ENCODE measurements at places on chromosomes 7 and 10.

GRCh38 chr10:59362959-59363381 lies 621 bp upstream of the FAM13C start:
- no peak for DNase-seq

- no peak for DNase-seq
Observed at GRCh38 chr10:589961-590680, 99.3 kb downstream of the DIP2C start.

GRCh38 chr7:72674394-72674793 lies 153.6 kb downstream of the TYW1B start:
- no peak for DNase-seq

DNA sequence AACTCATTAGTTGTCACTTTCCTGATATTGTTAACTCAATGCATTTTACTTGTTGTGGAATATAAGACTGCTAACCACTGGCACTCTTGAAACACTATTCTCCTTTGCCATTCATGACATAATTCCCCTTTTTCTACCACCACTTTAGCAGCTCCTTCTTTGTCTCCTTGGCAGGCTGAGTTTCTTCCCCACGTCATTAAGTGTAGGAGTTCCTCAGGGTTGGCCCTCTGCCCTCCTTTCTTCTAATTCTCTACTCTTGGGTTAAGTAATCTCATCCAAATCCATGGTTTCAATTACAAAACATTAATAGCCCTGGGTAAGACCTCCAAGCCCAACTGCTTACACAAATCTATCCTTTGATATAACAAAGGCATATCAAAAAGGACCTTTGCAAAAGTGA lies 175.1 kb downstream of the HGF start:
- DNase-seq, result no peak

Measured in suppressor macrophage treated with lipopolysaccharide for 1 hour (primary cell).